ENCODE measurements at places on chromosomes 3 and 15.
A peak's percentile ranks its signal among the peaks of the same experiment; 100 is the strongest.

- DNase-seq: no peak
These were observed 627.7 kb upstream of the AGTR1 start for GRCh38 chr3:148070041-148070440.

DNA sequence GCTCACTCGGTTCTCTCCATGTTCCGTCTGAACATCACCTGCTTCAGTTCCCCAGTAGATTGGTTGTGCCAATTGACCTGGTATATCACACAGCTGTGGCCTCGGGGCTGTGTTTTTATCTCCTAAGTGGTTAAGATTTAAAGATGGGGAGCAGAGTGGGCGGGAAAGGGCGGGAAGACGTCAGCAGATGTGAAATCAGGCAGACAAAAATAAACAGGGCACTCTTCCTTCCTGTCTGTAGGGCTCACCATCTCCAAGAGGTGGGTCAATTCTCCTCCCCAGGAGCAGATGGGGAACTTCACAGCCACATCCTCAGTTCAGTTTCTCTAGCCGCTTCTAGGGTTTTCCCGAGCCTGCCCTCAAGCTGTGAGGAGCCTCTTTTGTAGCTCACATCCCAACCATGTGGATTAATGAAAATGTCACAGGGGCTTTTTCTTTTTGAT lies 26.8 kb upstream of the LIMD1 start:
- no peak for DNase-seq

- DNase-seq: no peak
These were observed 105.4 kb upstream of the CTDSPL start for GRCh38 chr3:37756311-37756710.

DNA sequence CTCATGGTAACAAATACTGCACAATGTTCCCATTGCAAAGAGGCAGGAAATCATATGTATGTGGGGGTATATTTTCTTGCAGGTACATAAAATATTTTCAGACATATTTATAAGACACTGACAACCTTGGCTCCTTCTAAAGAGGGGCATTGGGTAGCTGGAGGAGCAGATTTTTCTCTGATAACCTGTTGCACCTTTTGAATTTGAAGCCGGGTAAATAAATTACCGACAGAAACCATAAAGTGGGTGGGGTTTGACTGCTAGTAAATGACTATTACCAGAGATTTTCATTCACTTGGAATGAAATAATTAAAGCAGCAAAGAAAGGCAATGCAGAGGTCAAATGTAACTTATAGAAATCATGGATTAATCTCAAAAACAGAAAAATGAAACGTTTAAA lies 19.2 kb downstream of the LHFPL4 start:
- no peak for DNase-seq

GRCh38 chr15:87764461-87765240 lies 491.9 kb downstream of the NTRK3 start:
- no peak for DNase-seq

- DNase-seq: no peak
These were observed 12.7 kb upstream of the CLDN16 start for GRCh38 chr3:190375246-190375645.

- no peak for DNase-seq
These were observed 7.7 kb downstream of the RYK start for GRCh38 chr3:134242649-134243617.

GRCh38 chr15:74789171-74789631 lies 7.3 kb downstream of the CSK start:
- no peak for DNase-seq

- no peak for DNase-seq
These were observed 985.6 kb downstream of the EPHA3 start for GRCh38 chr3:90092994-90093393.

GRCh38 chr3:126184465-126185000 lies 4.1 kb upstream of the ALDH1L1 start:
- DNase-seq: no peak

GRCh38 chr3:56121716-56122115 lies 346.6 kb downstream of the ERC2 start:
- DNase-seq: no peak

DNA sequence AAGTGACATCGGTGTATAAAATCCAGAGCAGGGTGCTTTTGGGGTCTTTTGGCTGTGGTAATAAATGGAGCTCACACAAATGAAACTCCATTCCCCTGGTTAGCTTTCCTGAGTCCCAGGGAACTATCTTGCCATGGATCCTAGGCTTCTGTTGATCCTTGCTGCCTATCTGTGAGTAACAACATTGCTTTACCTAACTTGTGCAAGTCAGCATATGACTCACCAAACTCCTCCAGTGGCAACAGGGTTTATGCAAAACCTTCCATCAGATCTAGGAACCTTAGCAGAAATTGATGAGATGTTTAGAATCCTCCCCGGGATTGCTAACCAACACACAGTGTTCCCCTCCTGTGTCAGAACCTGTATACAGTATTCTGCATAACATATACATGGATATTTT lies 105.4 kb downstream of the SCAPER start:
- DNase-seq: no peak

- DNase-seq: peak; percentile 68
These were observed 89.3 kb upstream of the C2CD4B start for GRCh38 chr15:62254137-62254934.

DNA sequence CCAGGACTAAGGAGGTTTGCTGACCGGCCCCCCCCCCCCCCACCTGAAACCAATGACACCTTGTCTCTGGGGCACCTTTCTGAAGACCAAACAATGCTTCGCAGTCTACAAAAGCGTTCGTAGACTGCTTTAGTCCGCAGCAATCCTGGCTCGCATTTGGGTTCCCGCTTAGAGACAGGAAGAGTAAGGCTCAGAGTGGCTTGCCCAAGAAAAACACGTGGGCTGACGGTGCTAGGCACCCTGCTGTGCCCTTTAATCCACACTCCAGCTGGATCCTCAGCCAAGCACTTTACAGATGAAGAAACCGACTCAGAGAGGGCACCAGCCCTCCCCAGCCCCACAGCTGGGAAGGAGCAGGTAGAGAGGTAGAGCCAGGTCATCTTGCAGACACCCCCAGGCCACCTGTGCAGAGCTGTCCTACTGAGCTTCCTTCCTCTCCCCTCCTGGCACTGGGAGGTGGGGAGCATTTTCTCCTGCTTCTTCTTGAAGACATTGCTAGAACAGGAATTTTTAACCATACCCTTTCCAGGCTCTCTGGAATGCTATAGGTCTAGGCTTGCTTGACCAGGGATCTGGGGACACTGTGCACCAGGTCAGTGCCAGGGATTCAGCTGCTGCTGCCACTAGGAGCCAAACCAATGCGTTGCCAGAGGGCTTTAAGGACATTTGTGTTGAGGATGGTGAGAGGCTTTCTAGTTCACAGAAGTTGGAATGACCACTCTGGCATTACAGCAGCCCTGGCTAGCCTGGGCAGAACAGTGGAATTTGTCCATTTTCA lies 1.0 kb upstream of the KLF15 start:
- no peak for DNase-seq

GRCh38 chr3:188106887-188107830 lies 46.8 kb upstream of the LPP start:
- DNase-seq: no peak

GRCh38 chr15:71733122-71733521 lies 77.2 kb upstream of the NR2E3 start:
- DNase-seq: no peak

DNA sequence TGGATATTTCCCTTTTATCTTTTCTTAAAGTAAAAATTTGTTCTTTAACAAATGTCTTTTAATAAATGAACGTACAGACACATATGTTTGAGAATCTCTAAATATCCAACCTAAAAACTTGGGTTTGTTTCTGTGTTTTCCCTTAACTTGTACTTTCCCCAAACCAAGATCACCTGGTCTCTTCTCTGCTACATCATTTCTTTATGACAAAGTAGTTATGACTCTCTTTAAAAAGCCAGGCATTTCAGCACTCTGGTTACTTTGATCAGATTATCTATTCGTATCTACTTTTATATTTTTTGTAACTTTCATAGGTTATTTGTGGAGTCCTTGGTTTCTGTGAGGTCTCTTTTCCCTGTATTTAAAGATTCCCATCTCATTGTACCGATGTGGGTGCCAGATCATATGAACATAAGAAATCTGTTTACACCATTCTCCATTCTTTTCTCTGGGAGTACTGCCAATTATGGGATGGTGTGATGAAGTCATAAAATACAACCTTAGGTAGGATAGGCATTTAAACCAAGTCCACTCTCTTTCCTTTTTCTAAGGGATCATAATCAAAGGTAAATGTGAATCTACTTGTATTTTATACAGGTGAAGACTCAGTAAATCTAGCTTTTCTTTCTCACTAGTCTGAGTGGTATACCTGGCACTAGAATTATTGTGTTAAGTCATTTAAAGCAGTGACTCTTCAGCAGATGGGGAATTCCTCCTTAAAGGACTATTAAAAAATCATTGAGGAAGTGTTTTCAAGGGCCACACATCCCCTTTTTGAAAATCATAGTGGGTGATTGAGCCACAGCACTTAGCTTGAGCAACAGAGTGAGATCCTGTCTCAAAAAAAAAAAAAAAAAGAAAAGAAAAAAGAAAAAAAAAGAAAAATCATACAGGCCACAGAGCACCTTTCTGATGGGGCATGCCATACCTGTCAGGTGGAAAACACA lies 12.4 kb upstream of the NFKBIZ start:
- no peak for DNase-seq

- no peak for DNase-seq
These were observed 319.3 kb upstream of the CFAP20DC start for GRCh38 chr3:59368900-59369675.

GRCh38 chr15:101267320-101268104 lies 9.8 kb downstream of the SELENOS start:
- no peak for DNase-seq

GRCh38 chr3:38479431-38480092 lies 16.6 kb upstream of the EXOG start:
- peak; percentile 44 for DNase-seq

DNA sequence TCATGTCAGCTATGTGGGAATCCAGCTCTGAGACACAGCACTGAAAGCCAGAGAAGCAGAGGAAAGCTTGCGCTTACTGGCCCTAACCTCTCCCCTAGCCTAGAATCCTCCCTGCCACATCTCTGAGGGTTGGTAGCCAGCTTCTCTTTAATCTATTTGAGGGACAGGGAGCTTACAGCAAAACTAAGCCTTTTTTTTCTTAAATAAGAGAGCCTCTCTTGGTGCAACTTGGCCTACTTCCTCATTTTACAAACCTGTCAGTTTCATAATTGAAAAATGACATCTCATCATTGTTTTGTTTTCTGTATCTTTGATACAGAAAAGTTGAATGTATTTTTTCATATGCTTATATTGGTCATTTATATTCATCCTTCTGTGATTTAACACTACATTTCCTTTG lies 193.9 kb downstream of the ZNF621 start:
- no peak for DNase-seq

GRCh38 chr15:96693990-96694517 lies 363.6 kb downstream of the NR2F2 start:
- no peak for DNase-seq

GRCh38 chr3:122033023-122033422 lies 11.0 kb upstream of the ILDR1 start:
- no peak for DNase-seq

GRCh38 chr15:53759411-53759931 lies at the start of gene WDR72:
Gene WDR72 (minus strand): TSS chr15:53759663. CDS start chr15:53733149, 26,514 bp downstream.
- no peak for DNase-seq

- no peak for DNase-seq
These were observed at the start of gene PRR23A for GRCh38 chr3:139006051-139006716. Gene PRR23A (minus strand): TSS chr3:139006268. CDS start chr3:139006268, 0 bp downstream.

GRCh38 chr3:98991393-98991792 lies 89.9 kb upstream of the DCBLD2 start:
- no peak for DNase-seq

- DNase-seq: no peak
These were observed 172.2 kb downstream of the PPM1L start for GRCh38 chr3:160928183-160928726.

DNA sequence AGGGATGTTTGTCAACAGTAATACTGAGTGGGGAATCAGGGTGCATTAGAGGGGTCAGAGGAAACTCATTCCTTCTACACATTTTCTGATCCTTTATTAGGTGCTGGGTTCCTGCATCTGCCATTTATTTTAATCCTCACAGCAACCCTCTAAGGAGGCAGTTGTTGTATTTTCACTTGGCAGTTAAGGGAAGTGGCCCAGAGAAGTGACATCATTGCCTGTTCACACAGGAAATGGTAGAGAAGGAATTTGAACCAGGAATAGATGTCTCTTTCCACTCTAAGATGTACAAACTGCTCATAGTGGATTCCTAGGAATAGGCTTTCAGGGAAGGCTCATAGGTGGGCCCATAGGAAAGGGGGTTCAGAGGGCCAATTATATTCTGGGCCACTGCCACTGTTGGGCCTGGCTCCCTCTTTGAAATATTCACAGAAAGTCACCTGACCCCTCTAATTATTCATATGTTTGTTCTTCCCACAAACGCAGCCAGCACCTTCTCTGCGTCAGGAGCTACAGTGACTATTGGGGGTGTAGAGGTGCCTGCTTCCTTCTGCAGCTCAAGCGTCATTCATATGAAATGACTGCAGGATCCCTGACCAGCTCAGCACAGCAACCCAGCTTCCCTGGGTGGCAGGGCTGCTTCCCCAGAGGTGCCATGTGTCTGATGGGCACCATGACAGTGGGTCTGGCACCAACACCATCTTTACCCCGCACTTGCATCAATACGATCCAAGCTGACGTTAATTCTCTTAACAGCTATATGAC lies 163.9 kb upstream of the SMAD3 start:
- DNase-seq: no peak

DNA sequence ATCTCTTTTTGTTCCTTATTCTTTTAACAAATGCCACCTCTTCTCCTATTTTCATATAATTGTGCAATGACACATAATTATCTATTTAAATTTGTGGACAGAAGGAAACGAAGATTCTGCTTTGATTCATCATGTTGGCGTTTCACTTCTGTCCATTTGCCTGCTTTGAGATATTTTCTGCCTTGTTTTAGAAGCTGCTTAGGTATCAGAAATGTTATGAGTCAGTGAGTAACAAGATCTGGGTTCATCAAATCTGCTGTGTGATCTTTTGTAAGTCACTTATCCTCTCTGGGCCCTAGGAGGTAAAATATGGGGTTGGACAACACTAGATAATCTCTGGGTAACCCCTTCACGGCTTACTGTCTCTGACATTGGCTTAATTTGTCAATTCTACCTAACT lies 7.3 kb upstream of the MINDY4B start:
- no peak for DNase-seq

DNA sequence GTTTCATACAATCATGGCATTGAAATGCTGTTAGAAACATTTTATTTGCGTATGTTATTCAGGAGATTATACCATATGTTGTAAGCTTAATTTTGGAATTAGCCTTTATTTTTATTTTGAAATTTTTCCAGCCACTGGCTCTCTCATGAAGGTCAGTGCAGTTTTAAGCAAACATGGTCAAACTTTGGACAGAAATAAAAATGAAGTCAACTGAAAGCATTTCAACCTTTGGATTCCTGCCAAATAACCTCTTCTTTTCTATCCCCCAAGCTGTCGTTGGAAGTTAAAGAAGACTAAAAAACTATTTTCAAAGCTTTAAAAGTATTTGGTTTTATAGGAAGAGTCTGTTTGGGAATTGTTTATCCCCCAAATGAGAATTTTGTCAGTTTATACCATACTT lies 846.6 kb downstream of the MCTP2 start:
- no peak for DNase-seq

GRCh38 chr3:43994657-43995546 lies 246.8 kb upstream of the TOPAZ1 start:
- DNase-seq: no peak

GRCh38 chr15:85276921-85277320 lies 103.5 kb upstream of the AKAP13 start:
- DNase-seq: no peak

- DNase-seq: no peak
These were observed 8.0 kb downstream of the CHD2 start for GRCh38 chr15:92907896-92908712.
